ENCODE measurements at places on chromosomes 7 and 10. TPM values are rescaled to one million over a fixed set of nuclear protein-coding genes. Genes with fewer than 3 reads are reported as not detected.

GRCh38 chr10:100020142-100020885 lies 10.6 kb upstream of the DNMBP start:
- H3K4me3 ChIP-seq, result no peak overlapping the region
- no peak overlapping the region for H3K27ac ChIP-seq
- no peaks in the 10 kb centered on the region for H3K36me3 ChIP-seq
- DNase-seq, result no peak

GRCh38 chr7:158409120-158409519 lies 178.5 kb downstream of the PTPRN2 start:
- DNase-seq, result no peak
- no peaks in the 10 kb centered on the region for H3K27me3 ChIP-seq
- no peaks in the 10 kb centered on the region for H3K4me1 ChIP-seq
- H3K36me3 ChIP-seq, result no peaks in the 10 kb centered on the region
- no peak overlapping the region for H3K4me3 ChIP-seq
- H3K27ac ChIP-seq, result no peak overlapping the region

DNA sequence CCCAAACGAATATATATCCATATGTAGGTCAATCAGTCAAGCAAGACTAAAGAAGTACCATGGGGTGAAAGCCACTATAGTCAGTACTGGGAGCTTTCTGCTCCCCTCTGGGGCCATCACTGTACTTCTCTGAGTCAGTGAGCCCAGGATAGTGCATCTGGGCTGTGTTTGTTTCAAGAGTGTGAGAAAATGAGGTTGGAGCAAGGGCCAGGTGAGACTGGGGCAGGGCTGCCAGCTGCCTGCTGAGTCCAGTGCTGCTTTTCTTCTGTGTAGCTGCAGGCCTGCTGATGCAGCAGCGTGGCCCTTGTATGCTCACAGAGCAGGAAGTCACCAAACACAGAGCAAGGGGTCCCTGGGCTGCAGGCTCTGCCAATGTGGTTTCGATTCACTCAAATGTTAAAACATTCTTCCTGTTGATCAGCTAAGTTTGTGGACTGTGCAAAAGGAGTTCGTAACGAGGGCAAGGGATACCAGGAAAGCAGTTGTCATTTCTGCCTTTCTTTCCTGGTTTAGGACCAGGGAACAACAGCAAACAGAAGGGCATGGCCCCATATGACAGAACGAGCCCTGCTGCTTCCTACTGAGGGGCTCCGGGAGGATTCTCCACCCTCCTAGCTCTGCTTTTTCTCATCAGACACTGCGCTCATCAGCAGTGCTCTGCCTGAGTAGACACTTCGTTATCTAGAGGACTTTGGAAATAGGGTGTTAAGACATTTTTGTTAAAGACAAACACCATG lies 65.4 kb upstream of the TNS3 start:
- no peaks in the 10 kb centered on the region for H3K27me3 ChIP-seq
- no peak overlapping the region for H3K4me3 ChIP-seq
- H3K4me1 ChIP-seq, result peaks cover 16% of the 10 kb centered on the region
- H3K27ac ChIP-seq, result no peak overlapping the region
- no peak for DNase-seq
- H3K36me3 ChIP-seq, result no peaks in the 10 kb centered on the region

- H3K36me3 ChIP-seq, result no peaks in the 10 kb centered on the region
- no peak overlapping the region for H3K4me3 ChIP-seq
- DNase-seq, result no peak
- no peaks in the 10 kb centered on the region for H3K4me1 ChIP-seq
- no peak overlapping the region for H3K27ac ChIP-seq
Measured at GRCh38 chr7:138903859-138904435, 77.2 kb downstream of the KIAA1549 start.

DNA sequence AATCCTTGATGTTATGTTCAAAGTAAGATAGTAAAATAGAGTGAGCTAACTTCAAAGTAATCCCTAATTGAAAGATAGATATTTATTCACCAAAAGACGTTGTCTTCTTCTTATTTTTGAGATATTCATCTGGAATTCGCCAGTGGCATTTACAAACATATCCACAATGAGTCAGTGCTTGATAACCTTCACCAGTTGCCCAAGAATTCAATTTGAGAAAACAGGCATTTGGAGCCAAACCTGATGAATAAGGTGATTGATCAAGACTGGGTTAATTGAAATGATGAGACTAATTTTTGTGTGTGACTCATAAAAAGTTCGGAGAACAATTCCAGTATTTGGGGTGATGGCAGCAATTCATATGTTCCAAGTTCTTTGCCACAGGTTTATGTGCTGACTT lies 344.0 kb downstream of the ARL4A start:
- no peaks in the 10 kb centered on the region for H3K4me1 ChIP-seq
- no peak overlapping the region for H3K4me3 ChIP-seq
- H3K27ac ChIP-seq, result no peak overlapping the region
- no peaks in the 10 kb centered on the region for H3K27me3 ChIP-seq
- DNase-seq, result no peak

SPDYE2B gene
- polyA plus RNA-seq, result 4.7 TPM

- no peak for DNase-seq
- H3K36me3 ChIP-seq, result no peaks in the 10 kb centered on the region
- no peaks in the 10 kb centered on the region for H3K27me3 ChIP-seq
Measured at GRCh38 chr7:124718032-124718766, 47.4 kb downstream of the GPR37 start.

DNA sequence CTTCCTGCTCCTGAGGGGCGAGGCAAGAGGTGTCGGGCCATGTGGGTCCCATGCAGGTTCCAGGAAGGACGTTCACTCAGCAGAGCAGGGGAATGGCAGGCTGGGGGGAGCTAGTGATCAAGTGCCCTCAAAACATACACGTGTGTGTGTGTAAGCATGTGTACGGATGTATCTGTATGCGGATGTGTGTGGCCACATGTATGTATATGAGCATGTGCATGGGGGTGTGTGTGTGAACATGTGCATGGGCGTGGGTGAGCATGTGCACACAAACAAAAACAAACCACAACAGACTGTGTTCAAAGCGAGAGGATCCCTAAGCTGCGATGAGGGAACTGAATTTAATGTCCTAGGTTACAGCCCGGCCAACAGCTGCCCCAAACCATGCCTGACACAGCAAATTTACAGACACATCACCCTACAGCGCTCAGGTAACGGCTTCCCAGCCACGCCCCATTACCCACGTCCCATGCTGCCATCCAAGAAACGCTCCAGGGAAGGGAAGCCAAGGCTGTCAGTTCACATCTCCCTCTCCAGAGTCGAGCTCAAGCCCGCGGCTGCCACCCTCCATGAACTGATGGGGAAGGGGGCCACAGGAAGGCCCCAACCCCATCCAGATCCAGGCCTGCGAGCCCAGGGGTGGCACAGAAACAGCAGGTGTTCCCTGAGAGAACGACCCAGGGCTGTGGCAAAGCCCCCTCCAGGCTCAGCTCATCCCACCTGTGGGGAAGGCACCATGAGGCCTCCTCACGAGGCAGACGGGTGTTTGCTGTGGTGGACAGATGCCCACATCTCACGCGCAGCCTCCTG lies 56.6 kb downstream of the PTPRN2 start:
- H3K4me3 ChIP-seq, result no peak overlapping the region
- peak; percentile 74 for DNase-seq
- no peaks in the 10 kb centered on the region for H3K36me3 ChIP-seq
- H3K27ac ChIP-seq, result no peak overlapping the region
- H3K27me3 ChIP-seq, result no peaks in the 10 kb centered on the region
- H3K4me1 ChIP-seq, result no peaks in the 10 kb centered on the region

GRCh38 chr7:18064242-18064838 lies 36.7 kb upstream of the PRPS1L1 start:
- H3K4me3 ChIP-seq, result no peak overlapping the region
- no peak overlapping the region for H3K27ac ChIP-seq
- no peak for DNase-seq

DNA sequence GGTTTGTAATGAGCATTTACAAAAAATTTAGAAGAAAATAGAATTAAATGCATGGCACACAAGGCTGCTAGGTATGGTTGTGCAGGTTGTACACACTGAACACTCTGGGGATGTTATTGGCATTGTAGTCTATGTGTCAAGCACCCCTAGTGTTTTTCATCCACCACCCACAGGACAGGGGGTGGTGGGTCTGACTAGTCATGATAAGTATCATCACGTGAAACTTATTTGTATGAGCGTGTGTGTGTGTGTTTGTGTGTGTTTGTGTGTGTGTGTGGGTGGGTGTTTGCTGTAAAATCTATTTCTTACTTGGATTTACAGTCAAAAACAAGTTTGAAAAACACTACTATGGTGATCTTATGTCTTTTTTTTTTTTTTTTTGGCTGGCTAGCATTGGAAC lies 66.5 kb downstream of the MAP3K8 start:
- H3K36me3 ChIP-seq, result no peaks in the 10 kb centered on the region
- H3K4me3 ChIP-seq, result no peak overlapping the region
- H3K27ac ChIP-seq, result no peak overlapping the region
- no peaks in the 10 kb centered on the region for H3K4me1 ChIP-seq
- no peak for DNase-seq
- H3K27me3 ChIP-seq, result no peaks in the 10 kb centered on the region

DNA sequence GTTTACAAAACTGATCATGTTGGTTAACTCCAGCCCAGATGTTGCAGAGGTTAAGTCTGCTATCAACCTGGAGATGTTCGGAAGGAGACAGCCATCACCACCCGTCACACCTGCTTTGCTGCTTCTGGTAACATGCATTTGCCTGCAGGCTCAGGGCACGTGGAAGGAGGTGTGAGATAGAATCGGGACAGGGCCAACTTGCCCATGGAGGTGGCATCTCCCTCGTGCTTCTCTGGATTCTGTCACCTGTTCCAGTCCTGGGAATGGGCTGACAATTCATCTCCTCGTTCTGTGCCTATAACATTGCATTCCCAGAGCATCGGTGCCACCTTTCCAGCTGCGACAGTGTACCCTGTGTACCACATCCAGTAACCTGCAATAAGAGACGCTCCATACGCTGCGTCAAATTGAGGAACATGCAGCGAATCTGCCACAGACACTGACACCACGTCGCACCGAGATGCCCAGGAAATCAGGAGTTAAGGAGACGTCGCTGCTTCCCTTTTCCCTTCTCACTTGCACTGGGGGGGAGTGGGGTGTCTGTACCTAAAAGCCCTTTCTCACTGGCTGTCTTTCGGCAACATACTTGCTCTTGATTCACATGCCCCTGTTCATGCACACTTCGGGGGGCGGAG lies 65.8 kb downstream of the ADARB2 start:
- no peak overlapping the region for H3K4me3 ChIP-seq
- H3K27ac ChIP-seq, result no peak overlapping the region
- no peak for DNase-seq
- no peaks in the 10 kb centered on the region for H3K36me3 ChIP-seq

NODAL gene
- 1.3 TPM for polyA plus RNA-seq

CALCR gene
- not detected for polyA plus RNA-seq

DNA sequence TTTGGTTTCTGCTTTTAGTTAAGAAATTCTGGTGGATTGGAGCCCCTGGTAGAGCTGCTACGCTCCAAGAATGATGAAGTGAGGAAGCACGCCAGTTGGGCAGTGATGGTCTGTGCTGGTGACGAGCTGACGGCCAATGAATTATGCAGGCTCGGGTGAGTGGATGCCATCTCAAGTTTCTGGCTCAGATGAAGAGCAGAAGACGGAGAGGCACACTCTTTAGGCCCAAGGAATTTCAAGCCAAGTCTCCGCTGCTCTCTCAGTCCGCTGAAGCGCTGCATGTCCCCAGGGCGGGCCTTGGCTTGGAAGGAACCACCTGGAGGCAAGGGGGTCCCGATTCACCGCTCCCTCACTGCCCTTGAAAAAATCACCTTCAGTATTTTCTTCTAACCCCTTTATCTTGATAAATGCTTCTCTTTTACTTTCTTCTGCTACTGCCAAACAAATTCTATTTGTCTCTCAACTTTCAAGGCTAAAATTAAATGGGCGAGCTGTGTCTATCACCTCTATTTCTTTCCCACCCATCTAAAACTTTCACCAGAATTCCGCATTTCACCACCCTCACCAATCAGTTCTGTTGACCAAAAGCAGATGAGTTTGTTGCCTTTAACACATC lies 74.2 kb downstream of the ARMC3 start:
- H3K4me3 ChIP-seq, result no peak overlapping the region
- no peaks in the 10 kb centered on the region for H3K27me3 ChIP-seq
- DNase-seq, result no peak
- no peak overlapping the region for H3K27ac ChIP-seq
- no peaks in the 10 kb centered on the region for H3K4me1 ChIP-seq

Data from left lung (tissue), 14 donors.